Right ventricle myocardium superior (tissue), 1 donor: ENCODE measurements at places on chromosomes 7 and 10. TPM values are rescaled to one million over a fixed set of nuclear protein-coding genes. Genes with fewer than 3 reads are reported as not detected.

- no peak for DNase-seq
Observed at GRCh38 chr7:67713451-67714056, 716.9 kb downstream of the TYW1 start.

TECPR1 gene
- 16.1 TPM for total RNA-seq

GRCh38 chr10:21092683-21093524 is 195.8 kb upstream of the NEBL start:
- DNase-seq = no peak

DNA sequence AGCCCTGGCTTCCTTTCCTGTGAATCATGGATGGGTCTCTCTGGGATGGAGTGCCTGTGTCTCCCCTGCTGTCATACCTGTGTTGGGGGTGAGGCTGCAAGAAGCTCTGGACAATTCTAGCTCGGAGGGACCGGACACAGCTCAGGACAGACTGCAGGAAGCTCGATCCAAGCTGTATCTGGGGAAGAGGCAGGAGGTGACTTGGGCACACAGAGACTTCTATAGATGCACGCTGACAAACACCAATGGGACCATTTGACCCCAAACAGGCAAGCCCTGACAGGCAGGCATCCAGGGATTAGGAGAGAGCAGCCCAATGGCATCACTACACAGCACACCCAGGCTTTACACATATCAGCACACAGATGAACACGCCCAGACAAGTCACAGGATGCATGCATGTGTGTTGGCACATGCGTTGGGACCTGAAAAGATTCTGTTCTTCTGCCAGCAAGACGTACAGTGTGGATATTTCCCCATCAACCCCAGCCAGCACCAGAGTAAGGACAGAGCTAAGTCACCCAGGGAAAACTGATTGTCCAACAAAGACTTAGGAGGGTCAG is 4.5 kb downstream of the LLCFC1 start:
- DNase-seq = no peak

- no peak for DNase-seq
Observed at GRCh38 chr10:46268076-46268881, 18.5 kb upstream of the ANTXRL start.

EN2 gene
- total RNA-seq = 0.11 TPM

DNA sequence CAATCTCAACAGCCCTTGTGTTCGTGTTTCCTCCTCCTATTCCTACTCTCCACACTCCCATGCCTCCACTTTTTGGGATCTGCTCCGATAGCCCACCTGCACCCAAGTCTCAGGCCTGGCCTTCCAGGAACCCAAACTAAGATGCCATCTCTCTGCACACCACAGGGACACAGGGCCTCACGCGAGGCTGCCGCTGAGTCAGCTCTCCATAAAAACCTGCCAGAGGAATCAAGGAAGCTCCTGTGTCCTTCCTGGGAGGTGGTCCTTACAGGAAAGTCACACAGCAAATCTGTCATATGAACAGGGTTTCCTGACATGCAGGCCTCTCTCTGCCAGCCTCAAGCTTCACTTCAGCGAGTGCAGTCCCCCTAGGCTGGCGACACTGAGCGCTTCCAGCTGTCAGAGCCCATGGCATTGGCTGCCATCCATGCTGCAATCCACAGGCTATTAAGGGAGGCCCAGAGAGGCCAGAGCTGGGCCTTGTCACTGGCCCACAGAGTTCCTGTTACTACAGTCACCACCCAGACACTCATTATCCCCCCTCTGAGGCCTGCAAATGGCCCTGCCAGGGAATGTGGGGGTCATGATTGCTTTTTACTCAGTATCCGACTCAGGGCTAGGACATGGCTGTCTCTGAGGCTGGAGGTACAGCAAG is 151.4 kb downstream of the OAT start:
- peak; percentile 59 for DNase-seq

GRCh38 chr10:17548770-17549169 is 68.4 kb downstream of the HACD1 start:
- no peak for DNase-seq

DNA sequence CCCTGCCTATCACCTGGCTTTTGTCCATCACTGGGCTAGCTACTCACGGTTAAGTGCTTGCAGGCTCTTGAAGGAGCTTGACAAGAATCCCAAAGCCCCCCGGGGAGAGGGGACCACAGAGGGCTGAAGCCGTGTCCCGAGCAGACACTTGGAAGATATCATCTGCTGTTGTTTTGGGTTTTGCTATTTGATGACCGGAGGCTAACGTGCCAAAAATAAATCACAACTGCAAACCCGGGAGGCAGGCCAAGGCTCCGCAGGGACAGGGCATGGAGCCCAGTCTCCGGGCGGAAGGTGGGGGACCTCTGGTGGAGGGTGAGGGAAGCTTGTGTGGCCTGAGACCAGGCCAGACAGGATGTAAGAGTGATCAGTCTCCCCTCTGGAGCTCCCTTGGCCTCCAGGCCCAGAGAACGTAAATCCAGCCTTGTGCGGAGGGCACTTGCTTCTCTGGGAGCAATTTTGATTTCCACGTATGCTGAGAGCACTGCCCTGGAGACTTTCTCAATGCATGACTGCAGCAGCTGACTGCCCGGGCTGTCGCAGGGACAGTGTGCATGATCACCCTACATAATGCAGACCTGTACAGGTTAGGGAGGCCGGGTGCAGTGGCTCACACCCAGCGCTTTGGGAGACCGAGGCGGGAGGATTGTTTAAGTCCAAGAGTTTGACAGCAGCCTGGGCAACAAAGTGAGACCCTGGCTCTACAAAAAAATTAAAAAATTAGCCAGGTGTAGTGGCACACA is at the start of gene PHKG1:
TSS of gene PHKG1 (minus strand) at position 164 of the 743 bp plus-strand sequence. CDS start 4,011 bp downstream, outside the sequence.
- peak; percentile 90 for DNase-seq

DNA sequence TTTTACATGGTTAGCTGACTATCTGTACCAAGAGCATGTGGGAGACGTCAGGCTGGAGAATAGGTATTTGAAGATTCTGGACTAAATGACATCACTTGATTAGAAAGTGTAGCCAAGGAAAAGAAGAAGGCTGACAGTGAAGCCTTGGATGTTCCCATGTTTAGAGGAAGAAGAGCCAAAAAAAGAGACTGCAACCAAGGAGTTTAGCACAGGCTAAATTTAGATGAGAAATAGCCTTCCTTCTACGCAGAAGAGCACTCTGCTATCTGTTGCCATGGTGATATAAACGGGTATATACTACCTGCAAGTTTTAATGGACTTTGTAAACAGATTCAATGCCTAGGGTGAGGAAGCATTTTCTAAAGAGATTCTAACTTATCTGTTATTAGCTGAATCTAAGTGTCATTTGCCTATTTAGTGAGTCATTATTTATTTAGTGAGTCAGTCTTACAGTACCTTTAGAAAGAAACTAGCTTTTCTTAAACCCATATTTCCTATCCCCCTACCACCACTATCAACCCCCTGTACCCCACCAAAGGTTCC is 69.8 kb downstream of the CDK6 start:
- DNase-seq = no peak

DNA sequence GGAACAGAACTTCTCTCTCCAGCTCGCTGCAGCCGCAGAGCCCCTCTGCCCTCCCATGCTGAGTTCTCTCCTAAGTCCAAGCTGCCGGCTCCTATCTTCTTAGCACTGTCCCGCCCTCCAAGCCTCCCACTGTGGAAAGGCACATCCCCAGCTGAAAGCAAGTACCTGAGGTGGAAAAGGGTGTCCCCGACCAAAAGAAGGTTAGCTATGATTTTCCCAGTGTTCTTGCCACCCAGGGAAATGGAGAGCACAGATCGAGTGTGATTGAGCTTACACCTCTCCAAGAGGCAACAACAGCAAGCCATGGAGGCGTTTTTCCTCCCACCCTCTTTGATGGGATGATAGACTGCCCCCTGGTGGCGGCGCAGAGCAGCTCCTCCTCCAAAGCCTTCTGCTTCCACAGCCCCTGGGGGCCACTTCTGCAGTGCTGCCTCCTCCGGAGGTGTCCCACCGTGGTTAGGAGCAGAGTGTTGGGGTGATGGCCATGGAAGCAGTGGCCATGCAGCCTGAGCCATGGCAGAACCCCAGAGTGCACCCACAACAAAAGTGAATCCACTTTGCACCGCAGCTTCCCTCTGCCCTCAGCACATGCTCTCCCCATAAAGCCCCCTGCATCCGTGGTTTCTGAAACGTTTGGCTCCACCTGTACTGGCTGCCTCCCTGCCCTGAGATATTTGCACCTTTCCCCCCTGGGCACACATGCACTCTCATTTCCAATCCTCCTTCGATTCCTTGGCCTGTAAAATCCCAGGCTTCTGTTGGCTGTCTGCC is 143.1 kb upstream of the STK17A start:
- DNase-seq = no peak

DNA sequence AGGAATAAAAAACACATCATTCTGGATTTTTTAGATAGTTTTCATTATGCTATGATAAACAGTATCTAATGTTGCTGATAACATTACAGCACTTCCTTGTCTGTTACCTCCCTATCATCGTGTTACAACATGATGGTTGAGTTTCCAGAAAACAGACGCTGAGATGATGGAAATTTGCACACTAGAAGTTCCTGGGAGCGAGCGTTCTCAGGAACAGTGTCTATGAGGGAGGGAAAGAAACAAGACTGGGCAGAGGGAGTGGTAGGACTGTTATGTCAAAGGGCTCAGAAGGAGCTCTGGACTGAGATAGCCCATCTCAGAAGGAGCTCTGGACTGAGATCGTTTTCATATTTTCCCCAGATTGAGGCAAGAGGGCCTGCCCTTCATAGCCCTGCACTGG is 121.6 kb downstream of the REEP3 start:
- DNase-seq = no peak

GRCh38 chr7:68613897-68614296 is 984.4 kb upstream of the AUTS2 start:
- DNase-seq = no peak

GRCh38 chr10:18010050-18010449 is 58.3 kb downstream of the SLC39A12 start:
- DNase-seq = no peak

DNA sequence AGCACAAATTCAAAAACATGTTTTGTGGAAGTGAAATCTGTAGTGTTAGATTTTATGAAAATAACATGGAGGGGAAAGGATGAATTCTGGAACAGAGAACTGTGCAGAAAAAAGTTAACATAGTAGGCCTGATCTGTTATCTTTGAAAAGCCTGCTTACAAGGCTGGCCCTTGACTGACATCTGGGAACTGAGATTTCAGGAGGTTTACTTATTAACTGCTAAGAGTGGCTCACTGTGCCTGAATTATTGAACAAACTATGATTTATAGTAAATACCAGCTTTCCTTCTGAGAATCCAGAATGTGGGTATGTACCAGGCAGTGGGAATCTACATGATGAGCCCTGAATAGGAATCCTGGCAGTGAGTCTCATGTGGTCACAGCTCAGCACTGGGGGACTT is 30.5 kb downstream of the NSUN6 start:
- no peak for DNase-seq

GRCh38 chr7:84095971-84096370 is 98.6 kb downstream of the SEMA3A start:
- DNase-seq = no peak

- no peak for DNase-seq
Observed at GRCh38 chr7:87628780-87629569, 777 bp downstream of the RUNDC3B start.

- DNase-seq = no peak
Observed at GRCh38 chr10:93509816-93510215, 13.4 kb downstream of the CEP55 start.

DNA sequence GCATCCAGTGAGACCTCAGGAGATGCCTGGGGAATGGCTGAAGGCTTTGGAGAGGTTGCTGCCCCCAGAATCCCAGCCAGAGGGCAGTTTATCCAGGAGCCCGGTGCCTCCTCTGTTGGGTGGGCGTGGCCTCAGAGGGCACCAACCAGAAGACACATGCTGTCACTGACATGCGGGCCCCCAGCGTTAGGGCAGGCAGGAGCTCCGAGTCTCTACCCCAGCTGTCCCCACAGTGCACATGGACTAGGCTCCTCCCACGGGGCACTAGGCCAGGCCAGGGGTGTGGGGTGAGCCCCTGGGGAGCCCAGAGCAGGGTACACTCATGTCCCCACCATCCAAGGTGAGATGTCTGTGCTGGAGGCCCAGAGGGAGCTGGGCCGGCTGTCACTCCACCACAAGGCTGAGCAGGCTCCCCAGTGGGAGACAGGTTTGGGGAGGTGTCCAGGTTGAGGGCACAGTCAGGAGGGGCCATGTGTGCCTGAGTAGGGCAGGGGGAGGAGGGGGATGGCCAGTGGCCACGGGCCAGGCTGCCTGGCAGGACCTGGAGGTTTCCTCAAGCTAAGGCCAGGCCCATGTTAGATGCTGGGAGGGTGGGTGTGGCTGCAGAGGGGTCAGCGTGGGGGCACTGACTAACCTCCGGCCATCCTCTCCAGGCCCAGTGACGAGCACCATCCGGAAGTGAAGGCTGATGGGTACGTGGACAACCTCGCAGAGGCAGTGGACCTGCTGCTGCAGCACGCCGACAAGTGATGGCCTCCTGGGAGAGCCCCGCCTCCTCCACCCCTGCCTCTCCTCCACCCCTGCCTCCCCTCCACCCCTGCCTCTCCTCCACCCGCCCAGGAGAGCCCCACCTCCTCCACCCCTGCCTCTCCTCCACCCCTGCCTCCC is 131.3 kb downstream of the FAM53B start:
- no peak for DNase-seq

AMZ1 gene
- 0.08 TPM for total RNA-seq

DNA sequence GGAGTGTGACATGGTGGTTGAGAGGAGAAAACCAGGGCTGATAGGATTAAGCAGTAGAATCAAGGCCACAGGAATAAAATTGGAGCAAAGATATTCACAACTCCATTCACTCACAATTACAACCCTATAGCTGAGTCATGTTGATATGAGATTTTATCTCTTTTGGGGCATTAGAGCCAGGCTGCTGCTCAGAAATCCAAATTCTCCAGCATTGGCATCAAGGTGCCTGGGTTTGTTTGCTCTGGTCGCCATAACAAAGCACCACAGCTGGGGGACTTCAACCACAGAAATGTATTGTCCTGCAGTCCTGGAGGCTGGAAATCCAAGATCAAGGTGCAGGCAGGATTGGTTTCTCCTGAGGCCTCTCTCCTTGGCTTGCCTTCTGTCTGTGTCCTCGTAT is 52.5 kb upstream of the GRB10 start:
- DNase-seq = no peak

MBLAC1 gene
- total RNA-seq = 2.6 TPM

NANOS1 gene
- 10.0 TPM for total RNA-seq

TSPAN12 gene
- 56.9 TPM for total RNA-seq
